ENCODE measurements at places on chromosomes 5 and 9.

GRCh38 chr5:28156981-28157380 is 1118.6 kb upstream of the CDH9 start:
- no peaks in the 10 kb centered on the region for H3K36me3 ChIP-seq
- no peaks in the 10 kb centered on the region for H3K4me1 ChIP-seq
- no peaks in the 10 kb centered on the region for H3K27me3 ChIP-seq
- no peak for DNase-seq
- no peak overlapping the region for H3K27ac ChIP-seq

DNA sequence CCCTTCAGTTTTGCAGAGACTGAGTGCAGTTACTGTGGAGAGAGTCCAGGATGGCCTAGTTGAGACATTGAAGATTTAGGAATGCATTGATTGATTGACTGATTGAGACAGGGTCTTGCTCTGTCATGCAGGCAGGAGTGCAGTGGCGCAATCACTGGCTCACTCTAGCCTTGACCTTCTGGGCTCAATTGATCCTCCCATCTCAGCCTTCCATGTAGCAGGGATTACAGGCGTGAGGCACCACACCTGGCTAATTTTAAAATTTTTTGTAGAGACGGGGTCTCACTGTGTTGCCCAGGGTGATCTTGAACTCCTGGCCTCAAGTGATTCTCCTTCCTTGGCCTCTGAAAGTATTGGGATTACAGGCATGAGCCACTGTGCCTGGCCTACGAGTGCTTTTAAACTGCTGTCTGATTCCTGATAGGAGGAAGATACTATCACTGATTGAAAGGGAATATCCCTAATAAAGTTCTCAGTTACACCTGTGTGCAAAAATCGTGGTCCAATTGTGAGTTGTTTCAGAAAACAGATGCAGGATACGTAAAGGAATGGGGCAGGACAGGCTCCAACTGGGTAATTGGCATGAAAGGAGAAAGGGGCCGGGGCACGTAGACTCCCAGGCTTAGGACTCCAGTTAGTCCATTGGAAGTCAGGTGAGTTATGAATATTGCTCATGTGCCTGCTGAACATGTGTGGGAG is 87.5 kb downstream of the KDM4C start:
- H3K4me3 ChIP-seq = no peak overlapping the region
- no peak for DNase-seq
- H3K36me3 ChIP-seq = peaks cover 3% of the 10 kb centered on the region
- H3K27me3 ChIP-seq = no peaks in the 10 kb centered on the region
- H3K27ac ChIP-seq = no peak overlapping the region

- peaks cover 45% of the 10 kb centered on the region for H3K4me1 ChIP-seq
- H3K4me3 ChIP-seq = no peak overlapping the region
- no peak overlapping the region for H3K27ac ChIP-seq
These were observed 12.9 kb downstream of the PLPP1 start for GRCh38 chr5:55521881-55522280.

DNA sequence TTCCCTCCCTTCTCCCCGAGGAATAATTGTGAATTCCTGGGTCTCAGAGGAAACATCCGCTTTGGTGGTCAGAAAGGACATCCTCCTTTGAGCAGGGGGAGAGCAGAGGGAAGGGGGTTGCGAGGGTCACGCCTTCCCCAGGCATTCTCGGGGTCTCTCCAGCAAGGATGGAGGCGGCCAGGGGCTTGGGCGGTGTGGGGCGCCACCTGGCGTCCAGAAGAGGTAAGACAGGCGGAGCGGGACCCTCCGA is 129.1 kb downstream of the KCNIP1 start:
- peaks cover 23% of the 10 kb centered on the region for H3K4me1 ChIP-seq
- H3K27ac ChIP-seq = peak overlapping the region; percentile 58
- peak overlapping the region; percentile 76 for H3K4me3 ChIP-seq
- DNase-seq = peak; percentile 83
- H3K36me3 ChIP-seq = peaks cover 13% of the 10 kb centered on the region

GRCh38 chr5:135977375-135977928 is 22.7 kb upstream of the LECT2 start:
- H3K27ac ChIP-seq = no peak overlapping the region
- no peaks in the 10 kb centered on the region for H3K4me1 ChIP-seq
- no peak overlapping the region for H3K4me3 ChIP-seq

- H3K4me3 ChIP-seq = no peak overlapping the region
- no peak for DNase-seq
- H3K27me3 ChIP-seq = no peaks in the 10 kb centered on the region
- peaks cover 15% of the 10 kb centered on the region for H3K4me1 ChIP-seq
- peaks cover 23% of the 10 kb centered on the region for H3K36me3 ChIP-seq
These were observed 313 bp downstream of the BRIX1 start for GRCh38 chr5:34915856-34916192.

DNA sequence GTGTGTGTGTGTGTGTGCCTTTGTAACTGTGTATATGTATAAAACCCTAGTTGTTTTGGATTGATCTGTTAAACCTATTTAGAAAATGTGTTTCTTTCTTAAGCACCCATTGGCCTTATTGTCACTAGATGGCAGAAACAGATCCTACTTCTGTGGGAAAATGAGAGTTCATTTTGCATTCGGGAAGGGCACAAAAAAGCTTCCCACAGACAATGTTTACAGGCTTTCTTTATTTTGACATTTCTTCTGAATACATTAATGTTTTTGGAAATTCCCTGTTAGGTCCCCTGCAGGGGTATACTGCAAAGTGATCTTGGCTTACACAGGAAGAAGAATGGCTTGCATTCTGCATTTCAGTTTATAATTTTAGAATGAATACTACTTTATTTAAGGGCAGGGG is 481.8 kb upstream of the ARRDC3 start:
- no peaks in the 10 kb centered on the region for H3K27me3 ChIP-seq
- H3K27ac ChIP-seq = no peak overlapping the region
- DNase-seq = no peak
- H3K36me3 ChIP-seq = no peaks in the 10 kb centered on the region
- H3K4me3 ChIP-seq = no peak overlapping the region

- H3K27me3 ChIP-seq = peaks cover 29% of the 10 kb centered on the region
- H3K27ac ChIP-seq = no peak overlapping the region
- no peak overlapping the region for H3K4me3 ChIP-seq
- no peaks in the 10 kb centered on the region for H3K4me1 ChIP-seq
- no peak for DNase-seq
These were observed 75.7 kb downstream of the KCNT1 start for GRCh38 chr9:135777623-135778177.

DNA sequence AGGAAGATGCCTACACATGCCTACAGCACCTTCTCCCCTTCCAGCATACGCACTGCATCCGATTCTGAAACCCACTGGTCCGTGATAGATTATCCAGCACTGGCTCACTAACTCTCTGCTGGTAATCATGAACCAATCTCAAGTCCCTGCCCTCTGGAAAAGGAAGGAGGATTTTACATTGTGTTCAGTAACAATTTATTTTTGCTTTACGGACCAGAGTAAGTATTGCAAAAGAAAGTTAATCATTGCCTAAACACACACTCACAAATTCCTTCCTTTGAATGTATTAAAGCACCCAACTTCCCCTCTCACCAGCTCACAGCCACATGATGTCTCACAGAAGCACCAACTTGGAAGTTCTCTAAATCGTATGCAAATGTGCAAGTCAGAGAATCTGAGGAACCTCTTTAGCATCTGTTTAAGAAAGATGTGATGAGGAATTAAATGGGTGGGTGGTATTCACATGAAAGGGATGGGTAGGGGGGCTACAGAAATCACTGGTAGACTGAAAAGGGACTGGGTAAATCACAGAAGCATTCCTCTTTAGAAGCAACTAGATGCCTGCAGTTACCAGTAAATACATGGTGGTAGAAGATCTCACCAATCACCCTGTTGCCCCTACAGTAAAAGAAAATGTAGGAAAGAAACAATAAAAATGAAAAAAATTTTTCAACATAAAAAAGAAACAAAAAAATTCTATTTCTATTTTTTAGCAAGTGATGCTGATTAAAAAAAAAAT is 8.4 kb downstream of the GNAQ start:
- H3K36me3 ChIP-seq = peaks cover 5% of the 10 kb centered on the region
- no peaks in the 10 kb centered on the region for H3K27me3 ChIP-seq
- DNase-seq = peak; percentile 16
- peak overlapping the region; percentile 51 for H3K4me3 ChIP-seq

DNA sequence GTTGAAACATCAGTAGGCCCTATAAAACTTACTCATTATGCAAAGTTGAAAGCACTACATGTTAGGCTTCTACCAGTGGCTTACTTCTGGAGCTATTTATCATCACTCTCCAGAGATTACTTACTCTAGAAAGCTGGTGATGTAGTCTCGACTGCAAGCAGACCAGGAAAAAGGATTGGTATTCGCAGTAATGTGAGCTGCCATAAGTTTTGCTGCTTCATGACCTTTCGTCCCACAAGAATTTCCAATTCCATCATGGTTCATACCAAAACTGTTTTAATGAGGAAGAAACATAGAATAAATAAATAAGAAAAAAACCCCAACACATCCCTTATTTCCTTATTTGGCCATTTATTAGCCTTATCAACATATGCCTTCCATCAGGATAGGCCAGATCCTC is 181.9 kb downstream of the ADAMTS6 start:
- no peak overlapping the region for H3K4me3 ChIP-seq
- H3K4me1 ChIP-seq = no peaks in the 10 kb centered on the region
- no peak for DNase-seq
- H3K36me3 ChIP-seq = no peaks in the 10 kb centered on the region
- no peak overlapping the region for H3K27ac ChIP-seq

DNA sequence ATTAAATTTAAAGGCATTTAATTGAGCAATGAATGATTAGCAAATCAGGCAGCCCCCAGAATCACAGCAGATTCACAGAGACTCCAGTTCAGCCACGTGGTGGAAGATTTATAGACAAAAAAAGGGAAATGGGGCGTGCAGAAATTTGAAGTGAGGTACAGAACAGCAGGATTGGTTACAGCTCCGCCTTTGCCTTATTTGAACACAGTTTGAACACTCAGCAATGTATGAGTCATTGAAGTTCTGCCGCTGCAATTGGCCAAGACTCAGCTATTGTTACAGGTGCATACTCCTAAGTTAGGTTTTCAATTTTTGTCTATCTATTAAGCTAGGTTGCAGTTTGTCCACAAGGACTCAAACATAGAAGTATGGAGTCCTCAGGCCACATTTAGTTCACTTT is 157.7 kb upstream of the SLC12A2 start:
- peak overlapping the region; percentile 90 for H3K27ac ChIP-seq
- H3K36me3 ChIP-seq = peaks cover 36% of the 10 kb centered on the region
- no peaks in the 10 kb centered on the region for H3K27me3 ChIP-seq

DNA sequence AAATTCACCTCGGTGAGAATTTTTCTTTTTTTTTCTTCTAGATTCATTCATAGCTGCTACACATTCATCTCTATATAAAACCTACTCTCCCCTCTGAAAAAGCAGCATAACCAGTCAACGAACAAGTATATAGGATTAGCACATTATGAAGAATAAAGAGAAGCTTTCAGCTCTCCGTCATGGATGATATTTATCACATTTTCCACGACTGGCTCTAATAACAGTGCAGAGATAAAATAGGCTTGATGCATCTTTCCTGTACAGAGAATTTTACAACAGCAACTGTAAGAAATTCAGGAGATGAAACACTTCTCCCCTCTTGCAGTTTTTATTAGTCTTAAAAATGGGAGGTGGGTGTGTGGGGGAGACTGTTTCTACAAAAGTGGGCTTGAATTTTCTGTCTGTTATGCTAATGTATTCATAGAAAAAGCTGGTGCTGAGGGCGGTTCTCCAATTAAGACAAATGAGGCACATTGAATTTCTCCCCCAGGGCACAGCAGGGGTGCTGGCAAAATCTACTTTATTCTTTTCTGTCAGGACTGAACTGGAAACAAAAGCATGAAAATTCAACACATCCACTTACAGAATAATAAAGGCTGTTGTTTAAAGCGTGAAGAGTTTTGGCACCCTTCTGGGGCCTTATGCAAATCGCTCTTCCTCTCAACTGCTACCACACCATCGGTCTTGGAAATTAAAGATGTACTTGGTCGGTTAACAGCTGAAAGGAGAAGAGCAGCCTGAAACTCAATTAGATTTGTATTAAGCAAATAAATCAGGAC is 233.9 kb upstream of the ZNF608 start:
- H3K36me3 ChIP-seq = no peaks in the 10 kb centered on the region
- DNase-seq = no peak
- H3K27ac ChIP-seq = no peak overlapping the region
- no peaks in the 10 kb centered on the region for H3K27me3 ChIP-seq
- H3K4me1 ChIP-seq = peaks cover 38% of the 10 kb centered on the region

DNA sequence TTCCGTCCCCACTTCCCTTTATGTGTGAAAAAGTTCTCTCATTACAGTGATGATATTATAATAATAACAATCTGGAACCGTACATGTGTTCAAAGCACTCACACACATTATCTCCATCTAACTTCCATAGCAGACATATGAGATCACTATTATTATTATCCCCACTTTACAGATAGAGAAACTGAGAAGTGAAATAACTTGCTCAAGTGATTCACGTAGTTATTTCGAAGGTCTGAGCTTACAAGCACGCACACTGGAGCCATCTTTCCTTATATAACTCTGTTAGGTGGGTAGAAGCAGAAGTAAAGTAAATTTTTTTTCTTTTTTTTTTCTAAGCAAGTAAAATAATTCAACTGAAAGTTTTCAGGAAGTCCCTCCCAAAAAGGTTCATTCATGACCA is 62.9 kb upstream of the PTGER4 start:
- DNase-seq = no peak
- H3K27ac ChIP-seq = no peak overlapping the region
- H3K4me3 ChIP-seq = no peak overlapping the region
- H3K36me3 ChIP-seq = no peaks in the 10 kb centered on the region
- no peaks in the 10 kb centered on the region for H3K27me3 ChIP-seq

GRCh38 chr5:86679529-86679928 is 61.8 kb downstream of the COX7C start:
- H3K4me1 ChIP-seq = peaks cover 9% of the 10 kb centered on the region
- H3K4me3 ChIP-seq = no peak overlapping the region
- H3K36me3 ChIP-seq = no peaks in the 10 kb centered on the region
- DNase-seq = peak; percentile 15
- H3K27ac ChIP-seq = no peak overlapping the region

GRCh38 chr5:138240650-138241385 is 27.7 kb upstream of the CDC23 start:
- DNase-seq = no peak
- peaks cover 71% of the 10 kb centered on the region for H3K27me3 ChIP-seq
- H3K4me3 ChIP-seq = no peak overlapping the region
- H3K36me3 ChIP-seq = no peaks in the 10 kb centered on the region

GRCh38 chr9:99827244-99827643 is 5.6 kb downstream of the NR4A3 start:
- DNase-seq = no peak
- peaks cover 87% of the 10 kb centered on the region for H3K27me3 ChIP-seq
- no peak overlapping the region for H3K27ac ChIP-seq
- no peaks in the 10 kb centered on the region for H3K4me1 ChIP-seq
- H3K4me3 ChIP-seq = no peak overlapping the region
- peaks cover 20% of the 10 kb centered on the region for H3K36me3 ChIP-seq

DNA sequence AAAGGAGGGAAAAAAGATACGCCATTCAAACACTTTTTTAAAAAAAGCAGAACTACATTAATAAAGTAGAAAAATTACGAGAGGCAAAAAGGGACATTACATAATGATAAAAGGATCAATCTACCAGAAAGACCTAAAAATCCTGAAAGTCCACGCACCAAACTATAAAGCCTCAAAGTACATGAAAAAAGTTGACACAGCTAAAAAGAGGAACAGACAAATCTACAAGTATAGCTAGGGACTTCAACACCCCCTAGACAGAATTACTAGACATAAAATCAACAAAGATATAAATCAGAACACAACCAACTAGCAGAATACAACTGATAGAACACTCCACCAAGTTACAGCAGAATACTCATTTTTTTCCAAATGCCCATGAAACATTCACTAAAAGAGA is 11.1 kb downstream of the CAMSAP1 start:
- H3K27ac ChIP-seq = no peak overlapping the region
- no peak overlapping the region for H3K4me3 ChIP-seq
- H3K36me3 ChIP-seq = peaks cover 9% of the 10 kb centered on the region
